Suppressor macrophage treated with lipopolysaccharide for 1 hour (primary cell): ENCODE measurements at places on chromosomes 5 and 9.

DNA sequence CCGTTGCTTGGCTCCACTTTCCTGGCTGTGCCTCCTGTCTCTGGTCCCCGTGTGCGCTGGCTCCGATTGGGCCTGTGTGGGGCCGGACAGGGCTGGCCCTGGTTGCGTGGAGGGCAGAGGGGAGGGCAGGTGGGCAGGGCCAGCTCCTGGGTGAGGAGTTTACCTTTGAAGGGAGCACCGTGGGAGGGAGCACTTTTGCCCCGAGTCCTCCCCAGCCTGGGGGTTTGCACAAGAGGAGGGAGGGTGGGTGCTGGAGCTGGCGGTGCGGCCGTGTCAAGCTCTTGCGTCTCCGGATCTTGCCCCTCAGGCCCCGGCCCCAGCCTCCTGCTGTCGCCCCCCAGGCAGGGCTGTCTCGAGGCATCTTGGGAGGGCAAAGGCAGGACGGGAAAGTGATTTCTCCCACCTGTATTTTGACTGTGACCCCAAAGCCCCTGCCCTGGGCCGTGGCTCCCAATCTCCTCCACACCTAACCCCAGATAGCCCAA is 48.3 kb upstream of the EXOC3 start:
- DNase-seq: no peak

DNA sequence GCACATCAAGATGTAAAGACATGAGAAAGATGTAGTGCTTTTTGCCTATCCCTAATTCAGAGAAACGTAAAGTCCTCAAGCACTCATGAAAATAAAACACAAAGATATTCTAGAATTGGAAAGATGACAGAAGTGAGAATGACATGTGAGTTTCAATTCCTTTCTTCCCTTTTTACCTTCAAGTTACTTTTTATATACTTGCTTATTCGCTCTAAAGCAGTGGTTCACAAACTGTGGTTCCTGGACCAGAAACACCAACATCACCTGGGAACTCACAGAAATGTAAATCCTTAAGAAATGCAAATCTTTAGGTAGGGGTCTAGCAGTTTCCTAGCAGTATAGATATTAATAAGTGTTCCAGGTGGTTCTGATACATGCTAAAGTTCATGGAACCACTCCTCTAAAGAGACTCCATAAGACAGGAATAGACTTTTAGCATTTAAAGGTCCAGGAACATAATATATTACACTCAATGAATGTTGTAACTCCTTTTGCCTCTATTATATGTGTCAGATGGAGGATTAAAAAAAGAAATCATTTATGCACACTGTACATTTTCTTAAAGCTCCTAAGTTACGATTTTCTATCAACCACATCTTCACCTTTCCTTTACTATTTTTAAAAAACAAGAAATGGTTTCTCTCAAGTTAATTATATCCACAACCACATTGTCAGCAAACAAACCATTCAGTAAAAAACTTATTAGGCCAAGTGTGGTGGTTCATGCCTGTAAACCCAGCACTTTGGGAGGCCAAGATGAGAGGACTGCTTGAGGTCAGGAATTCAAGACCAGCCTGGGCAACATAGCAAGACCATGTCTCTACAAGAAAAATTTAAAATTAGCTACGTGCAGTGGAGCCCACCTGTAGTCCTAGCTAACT is 39.9 kb downstream of the ERP44 start:
- DNase-seq: no peak

- no peak for DNase-seq
Observed at GRCh38 chr5:80863708-80864107, 96.5 kb upstream of the RASGRF2 start.

GRCh38 chr9:138073408-138073807 is 195.8 kb downstream of the CACNA1B start:
- no peak for DNase-seq

DNA sequence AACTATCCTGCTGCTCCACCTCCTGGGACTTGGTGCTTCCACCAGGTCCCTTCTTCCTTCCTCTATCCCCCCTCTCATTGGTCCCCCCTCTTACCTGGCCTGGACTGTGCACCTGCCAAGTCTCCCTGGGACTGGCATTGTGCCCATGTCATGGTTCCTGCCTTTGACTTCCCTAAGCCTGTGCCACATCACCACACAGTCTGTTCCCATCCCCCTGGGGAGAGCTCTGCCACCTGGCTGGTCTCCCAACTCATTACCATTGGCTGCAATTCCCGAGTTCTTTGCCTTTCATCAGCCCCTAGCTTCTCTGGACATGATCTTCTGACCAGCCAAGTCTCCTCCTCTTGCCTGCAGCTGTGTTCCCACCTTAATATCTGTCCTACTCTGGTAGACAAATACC is 180.3 kb downstream of the SREK1 start:
- DNase-seq: no peak
